ENCODE measurements at places on chromosomes 6 and 20.

GRCh38 chr6:69337311-69337710 is 459.5 kb downstream of the LMBRD1 start:
- no peak for DNase-seq

GRCh38 chr6:63862486-63863198 is 227.0 kb downstream of the PHF3 start:
- no peak for DNase-seq

- DNase-seq: no peak
These were observed 9.5 kb upstream of the NKX2-2 start for GRCh38 chr20:21523281-21523868.

- DNase-seq: no peak
These were observed 256 bp upstream of the OVOL2 start for GRCh38 chr20:18057994-18058349.

DNA sequence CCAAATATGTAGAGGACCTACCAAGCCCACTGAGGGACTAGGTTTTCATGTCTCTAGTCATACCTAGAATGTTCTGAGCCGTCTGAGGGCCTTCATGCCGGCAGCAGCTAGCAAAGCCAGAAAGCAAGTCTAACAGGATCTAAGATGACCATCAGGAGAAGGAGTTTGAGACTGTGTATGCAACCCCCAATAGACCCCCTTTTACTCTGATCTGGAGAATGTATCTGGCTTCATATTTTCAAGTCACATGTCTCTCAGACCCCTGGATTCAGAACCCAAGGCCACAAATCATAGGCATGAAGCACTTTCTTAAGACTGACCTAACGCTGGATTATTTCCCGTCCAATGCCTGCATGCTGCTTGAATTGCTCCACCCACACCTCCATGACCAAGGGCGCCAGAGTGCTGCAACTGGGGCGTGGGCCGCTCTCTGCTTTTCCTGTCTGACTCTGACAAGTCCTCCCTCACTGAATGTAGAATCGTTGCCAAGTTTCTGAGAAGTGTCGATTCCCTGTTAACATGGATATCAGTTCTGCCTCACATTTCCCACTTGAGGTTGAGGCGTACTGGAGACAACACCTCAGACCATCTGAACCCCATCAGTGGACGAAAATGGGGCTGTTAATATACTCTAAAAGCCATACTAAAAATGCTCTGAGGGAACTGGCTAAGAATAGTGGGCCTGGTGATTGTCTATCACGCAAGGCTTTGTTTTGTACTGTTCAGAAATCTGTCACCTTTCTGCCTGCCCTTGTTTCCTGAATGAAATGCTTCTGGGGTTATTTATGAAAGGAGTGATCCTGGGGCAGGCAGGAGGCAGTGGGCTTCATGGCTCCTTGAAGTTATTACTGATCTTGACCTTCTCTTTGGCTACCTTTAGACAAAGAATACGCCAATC is 23.9 kb upstream of the ASXL1 start:
- peak; percentile 31 for DNase-seq

DNA sequence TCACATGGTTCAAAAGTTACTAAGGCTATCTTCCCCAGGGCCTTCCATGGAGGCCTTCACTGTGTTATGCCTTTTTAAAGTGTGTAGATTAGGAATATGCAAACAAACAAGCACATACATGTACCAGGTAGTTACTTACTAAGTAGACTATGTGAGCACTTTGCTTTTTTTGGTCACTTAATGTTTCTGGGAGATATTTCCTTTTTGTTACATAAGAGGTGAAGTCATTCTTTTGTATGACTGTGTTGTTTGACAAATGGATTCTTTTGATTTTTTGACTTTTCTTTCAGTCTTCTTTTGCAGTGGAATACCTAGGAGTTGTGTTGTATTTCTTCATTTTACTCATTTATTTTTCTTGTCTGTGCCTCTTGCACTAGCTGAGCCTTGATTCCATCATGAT is 39.6 kb upstream of the BCAS1 start:
- DNase-seq: no peak

- DNase-seq: no peak
These were observed 31.7 kb upstream of the SPAG4 start for GRCh38 chr20:35583636-35584560.

DNA sequence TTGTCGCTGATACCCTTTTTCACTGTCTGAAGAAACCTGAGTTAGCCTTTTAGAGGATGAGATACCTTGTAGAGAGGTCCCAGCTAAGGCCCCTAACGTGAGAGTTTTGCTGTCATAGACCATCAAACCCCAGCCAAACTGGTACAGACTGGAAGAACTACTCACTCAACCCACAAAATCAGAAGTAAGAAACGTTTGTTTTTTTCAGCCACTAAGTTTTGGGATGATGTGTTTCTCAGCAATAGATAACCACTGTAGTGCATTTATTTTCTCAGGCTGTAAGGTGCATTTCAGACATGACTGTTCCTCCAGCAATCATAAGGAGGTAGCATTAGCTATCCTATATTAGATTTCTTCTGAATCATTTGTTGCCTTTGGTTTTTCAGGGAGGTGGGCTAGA is 407.3 kb upstream of the FLRT3 start:
- DNase-seq: no peak

- no peak for DNase-seq
These were observed 1.2 kb upstream of the BPI start for GRCh38 chr20:38302786-38303185.

- DNase-seq: no peak
These were observed 1.5 kb upstream of the RAD21L1 start for GRCh38 chr20:1224205-1224890.

- no peak for DNase-seq
These were observed 1.3 kb downstream of the GCLC start for GRCh38 chr6:53543359-53544216.

DNA sequence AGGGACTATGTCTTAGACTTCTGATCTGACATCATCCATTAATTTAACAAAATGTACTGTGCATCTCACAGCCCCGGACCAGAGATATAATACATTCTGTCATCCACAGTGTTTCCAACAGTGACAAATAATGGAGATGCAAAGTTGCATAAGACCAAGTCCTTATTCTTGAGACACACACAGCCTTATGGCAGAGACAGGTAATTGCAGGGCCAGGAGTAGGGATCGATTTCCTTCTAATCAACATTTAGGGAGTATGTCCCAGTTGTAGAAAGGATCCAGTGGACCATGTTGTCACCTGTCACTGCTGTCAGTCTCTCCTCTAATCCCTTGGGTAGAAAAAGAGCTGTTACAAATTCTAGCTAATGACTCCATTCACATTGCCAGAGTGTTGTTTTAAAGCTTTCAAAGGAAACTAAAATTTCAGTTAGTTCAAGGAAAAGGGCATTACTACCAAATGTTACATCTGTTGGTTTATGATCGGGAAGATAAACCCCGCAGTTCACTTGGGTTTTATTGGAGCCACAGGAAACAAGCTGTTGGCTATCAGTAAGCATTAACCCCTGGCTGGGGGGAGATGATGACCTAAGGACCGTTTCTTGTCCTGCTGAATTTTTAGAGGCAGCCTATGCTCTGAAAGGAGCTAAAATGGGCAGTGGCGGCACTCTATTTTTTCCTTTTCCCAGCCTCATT is 111.4 kb upstream of the ATXN1 start:
- DNase-seq: no peak

DNA sequence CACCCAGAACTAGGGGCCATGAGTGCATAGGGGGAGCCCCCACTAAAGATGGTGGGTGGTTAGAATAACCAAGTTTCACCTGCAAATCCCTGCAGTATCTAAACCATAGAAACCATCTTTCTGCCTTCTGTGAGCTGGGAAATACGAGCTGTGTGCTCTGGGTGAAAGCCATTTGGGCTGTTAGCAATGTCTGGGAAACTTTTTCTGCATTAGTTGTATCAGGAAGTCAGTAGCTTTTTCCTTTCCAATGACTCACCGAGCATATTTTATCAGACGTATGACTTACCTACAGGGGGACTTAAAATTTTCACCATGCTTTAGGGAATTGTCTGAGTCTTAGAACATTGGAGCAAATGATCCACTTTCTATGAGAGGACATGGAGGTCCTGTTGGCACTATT is 584.0 kb downstream of the QKI start:
- DNase-seq: no peak

DNA sequence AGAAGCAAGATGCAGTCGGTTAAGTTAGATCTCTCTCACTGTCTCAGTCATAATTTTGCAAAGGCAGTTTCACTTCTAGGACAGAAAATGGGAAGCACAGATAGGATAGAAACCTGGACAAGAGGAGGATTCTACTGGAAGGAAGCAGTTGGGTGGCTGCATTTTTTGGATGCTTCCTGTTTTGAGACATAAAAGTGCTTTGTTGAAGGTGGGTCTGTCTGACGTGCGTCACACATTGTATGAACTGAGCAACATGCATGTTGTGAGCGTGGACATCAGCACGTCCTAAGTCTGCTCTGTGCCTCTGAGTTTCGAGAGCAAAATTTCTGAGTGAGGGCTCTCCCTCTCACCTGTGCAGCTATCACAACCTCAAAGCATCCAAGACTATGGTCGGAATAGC is 68.7 kb upstream of the SNX9 start:
- DNase-seq: no peak

GRCh38 chr6:90874931-90875330 is 288.1 kb upstream of the MAP3K7 start:
- no peak for DNase-seq

GRCh38 chr6:154852687-154853086 is 119.5 kb downstream of the SCAF8 start:
- DNase-seq: no peak

DNA sequence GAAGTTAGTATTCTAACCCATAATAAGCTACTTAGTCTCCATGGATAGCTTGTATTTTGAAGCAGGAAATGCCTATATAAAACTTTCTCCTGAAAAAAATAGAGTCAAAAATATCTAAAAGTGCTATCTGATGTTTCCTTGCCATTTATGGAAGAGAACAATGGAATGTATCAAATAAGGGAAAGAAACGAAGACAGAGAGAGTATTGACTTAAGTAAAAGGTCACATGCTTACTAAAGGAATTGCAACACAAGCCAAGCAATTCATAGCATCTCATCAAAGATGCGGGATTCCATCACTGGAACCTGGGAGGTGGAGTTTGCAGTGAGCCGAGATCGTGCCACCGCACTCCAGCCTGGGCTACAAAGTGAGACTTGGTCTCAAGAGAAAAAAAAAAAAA is 112.9 kb upstream of the DTNBP1 start:
- DNase-seq: no peak

DNA sequence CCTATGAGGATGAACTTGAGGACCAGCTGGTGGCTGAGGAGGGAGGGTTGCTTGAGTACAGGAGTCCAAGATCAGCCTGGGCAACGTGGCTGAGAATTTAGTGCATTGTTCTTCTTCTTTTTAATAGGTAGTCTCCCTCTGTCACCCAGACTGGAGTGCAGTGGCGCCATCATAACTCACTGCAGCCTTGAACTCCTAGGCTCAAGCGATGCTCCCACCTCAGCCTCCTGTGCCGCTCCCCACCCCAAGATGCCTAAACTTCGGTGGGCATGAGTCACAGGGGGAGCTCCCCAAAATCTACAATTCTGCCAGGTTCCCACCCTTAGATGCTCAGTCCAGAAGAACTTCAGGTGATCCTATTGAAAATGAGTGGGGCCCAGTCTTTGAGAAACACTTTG is 21.4 kb downstream of the FAM50B start:
- DNase-seq: no peak

GRCh38 chr20:41531518-41532275 is 86.5 kb downstream of the CHD6 start:
- DNase-seq: no peak

- DNase-seq: no peak
These were observed 108.8 kb downstream of the SMLR1 start for GRCh38 chr6:130935978-130936377.

GRCh38 chr6:7954477-7955200 is 44.1 kb upstream of the TXNDC5 start:
- DNase-seq: no peak

DNA sequence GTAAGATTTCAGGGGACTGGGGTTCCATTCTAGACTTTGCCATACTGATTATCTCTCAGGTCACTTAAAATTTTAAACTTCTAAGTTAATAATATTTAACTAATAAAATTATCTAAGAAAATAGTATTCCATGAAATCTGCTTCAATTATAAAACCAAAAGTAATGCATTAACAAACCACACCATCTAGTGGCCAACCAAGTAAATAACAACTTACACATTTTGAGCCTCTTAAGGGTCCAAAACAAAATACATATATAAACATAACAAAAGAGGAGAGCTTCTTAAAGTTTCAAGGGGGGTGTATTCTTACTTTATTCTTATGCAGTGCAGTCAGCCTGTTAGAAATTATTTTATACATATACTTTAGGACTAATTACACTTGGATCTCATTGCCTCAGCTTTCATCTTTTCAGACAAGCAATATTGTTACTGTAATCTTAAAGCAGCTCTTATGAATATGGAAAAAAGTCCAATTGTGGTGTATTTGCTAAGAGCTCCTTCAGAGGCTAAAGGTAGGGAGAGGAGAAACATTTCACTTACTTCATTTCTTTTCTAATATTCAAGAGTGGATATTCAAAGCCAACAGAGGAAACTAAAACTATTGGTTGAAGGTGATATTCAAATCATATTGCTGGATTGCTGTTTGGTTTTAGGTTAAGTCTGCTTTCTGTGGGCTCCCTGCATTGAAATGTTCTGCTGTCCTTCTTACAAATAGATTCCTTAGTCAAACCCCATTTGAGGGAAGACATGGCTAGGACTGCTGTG is 199.7 kb upstream of the SIM1 start:
- DNase-seq: no peak

- no peak for DNase-seq
These were observed 418.4 kb downstream of the CD109 start for GRCh38 chr6:74114428-74114827.

DNA sequence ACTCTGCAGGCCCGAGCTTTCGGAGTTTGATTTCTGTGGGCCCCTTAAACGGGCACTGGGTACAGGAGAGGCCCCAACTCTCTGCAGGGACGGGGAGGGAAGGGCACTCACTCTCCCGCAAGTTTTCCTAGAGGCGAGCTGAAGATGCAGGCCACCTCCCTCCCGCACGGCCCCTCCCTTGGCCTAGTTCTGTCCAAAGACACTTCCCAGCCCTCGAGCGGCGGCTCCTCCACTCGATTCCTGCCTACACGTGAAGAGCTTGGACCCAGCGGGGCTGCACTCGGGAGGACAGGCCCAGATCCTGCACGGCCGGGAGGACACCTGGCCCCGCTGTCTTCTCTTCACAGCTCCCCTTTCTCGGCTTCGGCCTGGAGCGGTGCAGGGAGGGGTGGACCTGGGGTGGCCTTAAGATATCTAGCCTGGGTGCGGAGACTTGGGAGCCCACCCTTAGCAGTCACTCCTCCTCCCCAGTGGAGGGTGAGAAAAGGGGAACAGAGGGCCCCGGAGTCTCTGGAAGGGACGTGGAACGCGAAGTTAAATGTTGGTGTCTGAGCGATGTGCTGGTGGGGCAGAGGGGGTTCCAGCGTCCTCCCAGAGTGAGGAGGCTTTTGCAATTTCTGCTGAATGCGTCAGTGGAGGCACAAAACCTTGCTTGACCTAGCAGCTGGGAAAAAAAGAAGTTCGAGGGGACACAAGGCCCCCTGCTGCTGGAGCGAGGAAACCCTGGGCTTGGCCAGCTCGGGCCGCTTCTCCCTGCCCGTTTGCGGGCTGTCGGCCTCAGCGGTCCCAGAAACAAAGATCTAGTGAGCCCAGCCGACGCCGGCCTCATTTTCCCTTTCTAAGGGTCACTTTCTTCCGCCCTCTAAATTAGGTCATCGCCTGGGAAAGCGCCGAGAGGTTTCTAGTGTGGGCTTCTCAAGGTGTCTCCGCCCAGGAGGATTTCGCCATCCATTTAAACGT is 4.9 kb downstream of the OLIG3 start:
- DNase-seq: no peak
